ENCODE measurements at places on chromosomes 1 and 21.

DNA sequence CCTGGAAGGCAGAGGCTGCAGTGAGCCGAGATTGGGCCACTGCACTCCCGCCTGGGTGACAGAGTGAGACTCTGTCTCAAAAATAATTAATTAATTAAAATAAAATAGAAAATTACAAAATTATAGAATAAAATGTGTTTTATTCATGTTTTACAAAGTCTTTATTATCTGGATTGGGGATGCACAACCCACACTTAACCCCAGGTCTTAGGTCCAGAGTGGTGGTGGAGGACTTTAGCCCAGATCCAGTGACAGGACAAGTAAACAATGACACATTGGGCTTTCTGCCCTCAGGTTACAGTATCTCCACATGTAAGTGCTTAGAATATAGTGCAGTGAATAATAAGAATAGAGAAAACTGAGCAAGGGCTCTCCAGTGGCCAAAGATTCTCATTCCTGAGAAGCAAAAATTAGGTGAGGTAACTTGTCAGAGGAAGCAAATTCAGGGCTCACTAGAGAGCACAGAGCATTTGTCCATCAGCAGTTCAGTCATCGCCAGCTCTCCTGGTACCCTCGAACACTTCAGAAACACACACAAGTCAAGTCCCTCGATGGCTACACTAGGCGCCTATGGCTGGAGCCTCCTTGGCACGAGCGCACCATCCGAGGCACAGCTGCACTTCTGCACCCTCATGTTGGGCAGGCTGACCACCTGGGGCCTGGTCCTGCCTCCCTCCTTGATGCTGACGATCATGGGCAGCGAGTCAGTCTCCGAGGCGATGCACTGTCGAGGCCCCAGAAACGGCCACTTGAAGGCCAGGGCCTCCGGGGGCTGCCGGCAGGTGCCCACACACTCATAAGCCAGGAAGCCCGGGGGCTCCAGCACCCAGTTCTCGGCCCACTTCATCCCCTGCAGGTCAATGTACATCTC lies 2.6 kb downstream of the LEFTY1 start:
- DNase-seq = no peak

DNA sequence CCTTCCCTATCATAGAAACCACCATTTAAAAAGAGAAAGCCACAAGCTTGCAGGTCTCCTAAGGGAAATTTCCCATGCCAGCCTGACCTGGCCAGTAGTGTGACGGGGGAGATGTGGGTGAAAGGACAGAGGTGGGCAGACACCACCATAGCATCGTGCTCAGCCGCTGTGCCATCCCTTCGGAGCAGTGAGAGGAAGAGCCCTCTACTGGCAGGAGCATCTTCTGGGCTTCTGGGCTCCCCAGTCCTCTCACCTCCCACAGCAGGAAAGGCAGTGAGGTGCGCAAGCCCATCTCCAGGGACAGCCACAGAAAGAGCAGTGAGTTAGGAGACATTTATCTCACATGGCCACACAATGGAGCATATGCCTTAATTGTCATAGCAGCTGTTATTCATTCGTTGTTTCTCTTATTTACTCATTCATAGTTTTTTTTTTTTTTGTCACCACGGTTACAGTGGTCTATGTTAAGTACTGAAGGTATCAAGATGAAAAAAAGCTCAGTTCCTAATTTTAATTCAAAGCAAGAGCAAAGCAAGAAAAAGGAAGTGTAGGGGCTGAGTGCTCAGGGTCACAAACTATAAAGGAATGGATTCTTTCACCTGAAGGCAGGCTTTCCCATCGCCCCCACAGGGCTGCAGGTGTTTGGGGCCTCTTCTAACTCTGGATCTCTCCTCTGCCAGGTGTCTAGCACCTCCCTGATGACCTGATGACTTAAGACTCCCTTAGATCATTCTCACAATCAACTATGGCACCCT lies 48.8 kb upstream of the CAMK1G start:
- no peak for DNase-seq

DNA sequence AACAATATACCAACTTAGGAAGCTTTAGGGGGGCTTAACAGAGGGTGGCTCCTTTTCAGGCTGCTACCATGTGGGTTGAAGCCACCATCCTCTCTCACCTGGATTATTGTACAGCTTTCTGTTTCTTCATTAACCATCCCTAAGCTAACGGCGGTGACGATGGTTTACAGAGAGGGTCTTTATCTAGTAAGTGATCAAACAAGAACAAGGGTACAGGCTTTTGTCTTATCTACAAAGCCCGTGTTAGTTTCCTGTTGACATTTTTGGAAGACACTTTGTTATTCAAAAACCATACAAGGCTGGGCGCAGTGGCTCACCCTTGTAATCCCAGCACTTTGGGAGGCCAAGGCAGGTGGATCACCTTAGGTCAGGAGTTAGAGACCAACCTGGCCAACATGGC lies 20.4 kb downstream of the SLC25A33 start:
- DNase-seq = no peak

DNA sequence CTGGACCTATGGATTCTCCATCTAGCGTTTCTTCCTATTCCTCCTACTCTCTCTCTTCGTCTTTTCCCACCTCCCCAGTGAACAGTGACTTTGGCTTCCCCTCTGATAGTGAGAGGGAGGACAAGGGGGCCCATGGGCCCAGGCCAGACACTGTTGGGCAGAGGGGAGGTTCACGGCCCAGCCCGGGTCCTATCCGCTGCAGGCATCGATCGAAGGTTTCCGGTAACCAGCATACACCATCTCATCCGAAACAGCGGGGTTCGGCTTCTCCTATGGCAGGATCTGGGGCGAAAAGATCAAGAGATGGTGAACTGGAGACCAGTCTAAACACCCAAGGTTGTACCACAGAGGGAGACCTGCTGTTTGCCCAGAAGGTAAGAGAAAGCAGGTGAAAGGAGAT lies 906 bp downstream of the CIART start:
- DNase-seq = no peak

- DNase-seq = no peak
Observed at GRCh38 chr1:42981871-42982270, 23.2 kb upstream of the SLC2A1 start.
